ENCODE measurements at places on chromosomes 2 and 18.

DNA sequence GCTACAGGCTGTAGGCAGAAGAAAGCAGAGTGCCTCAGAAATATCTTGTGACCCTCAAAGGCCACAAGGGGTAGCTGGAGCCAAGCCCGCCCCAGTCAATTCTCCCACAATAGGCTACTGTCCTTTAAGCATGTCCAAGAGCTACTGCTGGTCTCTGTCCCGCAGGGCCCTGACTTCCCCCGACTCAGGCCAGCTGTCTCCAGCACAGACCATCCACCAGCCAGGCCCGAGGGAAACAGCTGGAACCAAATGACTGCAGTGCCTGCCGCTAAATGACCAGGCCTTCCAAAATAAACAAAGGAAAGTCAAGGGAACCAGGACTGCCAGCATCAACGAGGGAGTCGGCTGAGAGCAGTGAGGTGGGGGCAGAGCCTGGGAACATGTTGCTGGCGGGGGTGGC lies 36.7 kb downstream of the MCFD2 start:
- DNase-seq: no peak

DNA sequence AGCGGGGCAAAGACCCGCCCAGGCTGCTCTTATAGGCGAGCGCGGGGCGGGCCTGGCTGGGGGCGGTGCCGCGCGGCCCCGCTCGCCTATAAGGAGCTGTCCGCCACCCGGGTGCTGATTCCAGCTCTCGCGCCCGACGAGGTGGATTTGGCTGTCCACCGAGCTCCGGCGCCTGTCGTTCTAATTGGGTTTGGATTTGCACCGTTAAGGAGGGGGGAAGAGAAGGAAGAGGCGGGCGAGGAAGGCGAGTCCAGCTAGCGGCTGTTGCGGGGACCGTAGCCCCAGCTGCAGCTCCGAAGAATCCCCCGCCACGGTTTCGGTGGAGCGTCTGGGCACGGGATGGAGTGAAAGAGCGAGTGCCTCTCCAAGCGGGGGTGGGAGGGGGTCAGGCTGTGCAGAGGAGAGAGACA lies at the start of gene CNTNAP5:
CNTNAP5 (plus strand) TSS at position 117 of the 410 bp plus-strand sequence. CDS start 364 bp downstream, outside the sequence.
- DNase-seq: no peak

DNA sequence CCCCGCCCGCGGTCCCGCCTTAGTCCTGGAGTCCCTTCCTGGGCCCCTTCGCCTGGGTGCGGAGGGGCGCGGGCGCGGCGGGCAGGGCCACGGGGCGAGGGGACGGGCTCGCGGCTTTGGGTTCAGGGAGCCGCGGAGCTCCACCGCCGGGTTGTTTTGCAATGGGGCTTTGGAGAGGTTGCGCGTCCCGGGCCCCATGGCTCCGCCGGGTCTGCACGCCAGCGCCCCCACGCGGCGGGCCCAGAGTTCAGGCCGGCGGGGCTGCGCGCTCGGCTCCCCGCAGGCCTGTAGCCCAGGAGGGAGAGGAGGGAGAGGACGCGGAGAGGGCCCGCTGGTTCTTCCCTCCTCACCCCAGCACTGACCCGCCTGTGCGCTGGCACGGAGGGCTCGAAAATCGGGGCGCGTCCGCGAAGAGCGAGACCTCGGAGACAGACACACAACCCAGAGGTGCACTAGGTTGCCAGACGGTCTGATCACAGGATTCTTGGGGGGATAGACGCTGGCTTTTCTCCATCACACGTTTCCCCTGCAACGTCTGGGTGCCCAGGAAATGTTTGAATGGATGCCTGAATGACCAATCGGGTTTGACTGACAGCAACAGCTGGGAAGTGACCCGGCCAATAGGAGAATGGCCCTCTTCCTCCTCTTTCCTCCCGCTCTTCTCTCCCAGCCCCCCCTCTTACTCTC lies 4.9 kb upstream of the SIX2 start:
- DNase-seq: peak; percentile 64

DNA sequence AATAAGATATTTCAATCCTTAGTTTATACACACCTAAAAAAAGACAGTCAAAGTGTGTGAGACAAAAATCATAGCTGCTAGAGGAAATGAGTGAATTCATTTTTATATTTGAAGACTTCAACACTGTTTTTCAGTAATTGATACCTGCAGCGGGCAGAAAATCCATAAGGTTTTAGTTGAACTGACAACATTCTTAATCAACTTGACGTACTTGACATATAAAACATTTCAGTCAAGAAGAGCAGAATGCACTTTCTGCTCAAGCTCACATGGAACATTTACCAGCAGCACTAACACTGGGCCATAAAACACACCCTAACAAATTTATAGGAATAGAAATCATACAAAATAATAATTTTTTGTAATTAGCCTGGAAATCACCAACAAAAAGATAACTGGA lies 959.6 kb upstream of the SOX11 start:
- DNase-seq: no peak

DNA sequence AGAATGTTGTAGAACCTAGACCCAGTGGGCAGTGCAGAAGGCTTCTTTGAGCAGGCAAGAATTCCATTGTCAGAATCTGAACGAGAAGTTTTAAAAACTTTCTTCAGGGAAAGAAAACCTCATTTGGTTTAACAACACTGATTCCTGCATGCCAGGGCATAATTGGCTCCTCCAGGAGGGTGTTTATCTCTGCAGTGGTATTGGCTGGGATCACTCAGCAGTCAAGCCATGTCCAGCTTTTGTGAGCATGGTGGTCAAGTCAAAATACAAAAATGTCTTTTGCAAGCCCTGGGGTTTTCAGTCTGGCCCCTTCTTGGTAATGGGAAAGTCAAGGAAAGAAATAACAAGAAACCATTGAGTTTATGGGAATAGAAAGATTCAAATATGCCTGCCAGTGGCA lies 28.3 kb downstream of the FHOD3 start:
- no peak for DNase-seq

GRCh38 chr18:54528942-54529376 lies 62.1 kb upstream of the DYNAP start:
- no peak for DNase-seq

- no peak for DNase-seq
Measured at GRCh38 chr2:237471438-237472186, 15.4 kb upstream of the MLPH start.

GRCh38 chr2:45889053-45889452 lies 237.6 kb downstream of the PRKCE start:
- DNase-seq: no peak

GRCh38 chr2:38013158-38013752 lies 62.7 kb downstream of the CYP1B1 start:
- no peak for DNase-seq

- no peak for DNase-seq
Measured at GRCh38 chr2:12636837-12637581, 79.7 kb upstream of the TRIB2 start.

- DNase-seq: no peak
Measured at GRCh38 chr2:217931846-217932560, 70.8 kb downstream of the TNS1 start.

GRCh38 chr2:183079139-183079775 lies 710 bp downstream of the DUSP19 start:
- DNase-seq: no peak

DNA sequence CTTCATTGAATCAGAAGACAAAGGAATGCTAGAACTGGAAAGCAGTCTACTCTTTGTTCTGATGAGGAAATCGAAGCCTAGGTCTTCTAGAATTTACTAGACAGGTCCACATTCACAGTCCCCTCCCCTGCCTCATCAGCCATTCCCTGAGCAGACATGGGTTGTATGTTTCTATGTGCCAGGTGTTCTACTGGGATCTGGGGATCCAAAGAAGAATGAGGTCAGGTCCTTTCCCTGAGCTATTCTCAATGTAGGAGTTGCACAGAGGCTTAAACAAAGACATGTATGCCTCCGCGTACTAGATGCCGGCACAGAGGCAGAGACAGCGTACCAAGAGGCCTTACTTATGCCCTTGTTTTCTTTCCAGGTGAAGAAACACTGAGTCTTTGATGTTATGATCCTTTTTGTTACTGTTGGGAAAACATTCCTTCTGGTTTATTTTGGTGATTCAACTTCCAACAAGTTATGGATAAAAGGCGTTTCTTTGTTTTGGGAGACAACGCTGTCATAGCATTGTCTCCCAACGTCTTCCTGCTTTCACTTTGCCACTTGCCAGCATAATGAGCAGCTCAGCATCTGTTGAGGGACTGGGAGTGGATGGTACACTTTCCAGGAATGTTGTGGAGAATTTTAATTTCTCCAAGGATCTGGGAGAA lies 174.4 kb downstream of the ALPK2 start:
- DNase-seq: no peak

DNA sequence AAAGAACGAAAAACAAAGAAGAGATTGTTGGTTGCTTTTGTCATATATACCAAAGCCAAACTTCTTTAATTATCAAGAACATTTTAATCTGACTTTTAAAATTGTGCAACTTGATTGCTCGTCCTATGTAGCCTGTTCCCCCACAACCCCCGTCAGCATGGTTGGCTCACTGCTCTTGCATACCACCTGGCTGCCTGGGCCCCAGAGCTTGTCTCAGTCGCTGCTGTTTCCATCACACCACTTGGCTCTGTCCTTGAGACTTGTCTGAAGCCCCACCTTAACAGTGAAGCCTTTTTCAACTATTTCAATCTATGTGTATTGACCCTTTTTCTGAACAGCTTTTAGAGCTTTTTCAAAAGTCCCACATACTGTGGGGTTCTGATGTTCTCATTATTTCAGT lies 270.8 kb downstream of the ZNF407 start:
- no peak for DNase-seq

GRCh38 chr2:38505779-38506178 lies 96.9 kb downstream of the HNRNPLL start:
- DNase-seq: no peak

- DNase-seq: no peak
Measured at GRCh38 chr2:60216452-60216995, 336.9 kb downstream of the BCL11A start.

DNA sequence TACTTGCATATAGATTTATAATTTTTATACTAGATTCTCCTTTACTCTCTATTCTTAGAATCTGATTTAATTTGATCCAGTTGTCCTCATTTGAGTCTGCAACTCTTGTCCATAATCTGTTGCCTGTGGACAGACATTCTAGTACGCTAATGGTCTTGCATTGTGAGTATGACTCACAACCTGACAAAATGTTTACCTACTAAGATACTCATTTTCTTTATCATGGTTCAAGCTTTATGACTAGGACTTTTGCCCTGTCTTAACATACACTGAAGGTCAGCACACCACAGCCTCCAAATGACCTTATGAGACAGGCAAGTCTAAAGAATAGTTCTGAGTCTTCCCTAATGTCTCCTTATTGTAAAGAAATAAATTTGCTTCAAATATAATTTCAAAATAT lies 142.3 kb upstream of the CDH7 start:
- no peak for DNase-seq

- DNase-seq: peak; percentile 78
Measured at GRCh38 chr2:63827749-63828148, 13.9 kb upstream of the UGP2 start.

DNA sequence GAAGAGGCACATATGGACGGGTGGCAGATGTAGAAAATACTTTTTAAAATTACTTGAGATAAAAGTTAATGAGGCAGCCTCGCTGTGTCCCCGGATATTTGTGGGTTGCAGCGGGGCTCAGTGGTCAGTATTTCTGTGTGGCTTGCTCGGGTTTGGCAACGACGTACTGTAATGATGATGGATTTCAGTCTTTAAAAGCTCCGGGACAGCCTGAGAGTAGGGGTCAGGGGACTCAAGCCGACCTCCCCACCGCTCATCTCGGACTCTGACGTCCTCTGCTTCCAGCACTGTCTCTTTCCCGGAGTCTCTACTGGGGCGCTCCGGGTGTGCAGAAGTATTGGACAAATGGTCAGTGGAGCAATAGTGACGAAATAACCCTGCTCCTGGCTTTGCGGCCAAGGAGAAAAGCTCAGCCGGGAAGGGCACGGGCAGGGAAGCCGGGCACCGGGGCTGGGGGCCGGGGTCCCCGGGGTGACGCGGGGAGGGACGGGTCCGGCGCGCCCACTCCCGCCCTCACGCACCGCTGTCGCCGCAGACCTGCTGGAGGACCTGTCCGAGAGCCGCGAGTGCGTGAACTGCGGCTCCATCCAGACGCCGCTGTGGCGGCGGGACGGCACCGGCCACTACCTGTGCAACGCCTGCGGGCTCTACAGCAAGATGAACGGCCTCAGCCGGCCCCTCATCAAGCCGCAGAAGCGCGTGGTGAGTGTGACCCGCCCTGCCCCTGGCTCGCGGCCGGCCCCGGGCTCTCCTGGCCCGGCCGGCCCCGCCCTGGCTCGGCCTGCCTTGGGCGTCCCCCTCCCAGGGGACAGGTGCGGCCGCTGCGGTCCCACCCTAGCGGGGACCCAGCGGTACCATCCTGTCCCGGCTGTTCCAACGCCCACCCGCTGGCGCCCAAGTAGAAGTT lies 7.3 kb downstream of the GATA6 start:
- DNase-seq: no peak

DNA sequence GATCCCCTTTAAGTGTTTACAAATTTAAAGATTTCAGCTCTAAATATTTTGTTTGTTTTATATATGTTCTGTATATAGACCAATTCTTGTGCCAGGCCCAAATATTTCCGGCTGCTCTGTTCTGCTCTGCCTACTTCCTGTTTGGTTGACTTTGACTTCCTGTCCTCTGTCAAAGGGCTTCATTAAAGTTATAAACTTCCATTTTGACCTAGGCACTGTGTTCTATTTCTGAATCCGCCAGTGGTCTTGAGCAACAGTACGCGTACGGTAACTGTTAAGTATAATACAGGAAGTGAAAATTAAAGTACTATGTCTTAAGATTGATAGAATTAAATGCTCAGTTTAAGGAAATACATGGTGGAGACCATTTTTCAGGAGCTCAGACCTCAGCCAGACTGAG lies 13.5 kb upstream of the REL start:
- DNase-seq: no peak

DNA sequence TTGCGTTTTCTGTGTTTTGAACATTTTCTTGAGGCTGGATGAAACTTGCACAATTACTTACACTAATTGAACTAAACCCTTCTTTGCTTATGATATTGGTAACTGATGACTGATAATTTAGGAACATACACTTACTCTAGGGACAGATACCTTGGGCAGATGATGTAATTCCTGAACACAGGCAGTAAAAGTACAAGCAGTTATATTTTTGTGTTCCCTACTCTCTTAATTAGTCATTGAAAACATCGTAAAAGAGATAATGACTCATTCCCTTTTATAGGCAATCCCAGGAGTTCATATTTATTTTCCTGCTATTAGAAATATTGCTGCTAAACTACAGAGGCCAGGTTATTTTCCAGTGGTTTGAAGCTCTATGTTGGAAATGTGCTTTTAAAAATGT lies 46.4 kb downstream of the CCDC85A start:
- peak; percentile 53 for DNase-seq

GRCh38 chr18:50751490-50751889 lies 68.3 kb downstream of the MRO start:
- DNase-seq: no peak

GRCh38 chr2:14418115-14418514 lies 214.4 kb upstream of the LRATD1 start:
- DNase-seq: no peak

- DNase-seq: no peak
Measured at GRCh38 chr2:150466741-150467620, 20.5 kb downstream of the RND3 start.

GRCh38 chr2:154537024-154537423 lies 161.5 kb upstream of the KCNJ3 start:
- DNase-seq: no peak
